ENCODE measurements at places on chromosomes 2 and 18.

- DNase-seq, result no peak
Observed at GRCh38 chr18:57909620-57910019, 106.5 kb upstream of the ATP8B1 start.

GRCh38 chr2:1847846-1848598 lies 103.7 kb upstream of the PXDN start:
- DNase-seq, result no peak

DNA sequence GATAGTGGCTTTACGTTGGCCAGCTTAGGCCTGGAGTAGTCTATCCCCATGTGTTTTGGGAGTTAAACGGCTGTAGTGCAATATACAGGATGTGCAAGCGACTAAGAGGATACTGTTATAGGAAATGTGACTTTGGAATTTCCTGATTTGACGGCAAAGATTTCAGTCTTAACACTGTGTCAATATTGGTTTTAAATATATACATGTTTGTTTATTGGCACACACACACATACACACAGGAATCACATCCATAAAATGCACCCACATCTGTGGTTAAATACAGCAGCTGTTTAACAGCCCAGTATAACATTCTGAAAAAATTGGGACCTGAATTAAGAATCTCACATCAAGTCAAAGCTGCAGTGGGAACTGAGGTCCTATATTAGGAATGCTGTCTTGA lies 347.1 kb downstream of the TXNL1 start:
- DNase-seq, result no peak

GRCh38 chr2:114450639-114451038 lies 8.2 kb downstream of the DPP10 start:
- DNase-seq, result no peak

DNA sequence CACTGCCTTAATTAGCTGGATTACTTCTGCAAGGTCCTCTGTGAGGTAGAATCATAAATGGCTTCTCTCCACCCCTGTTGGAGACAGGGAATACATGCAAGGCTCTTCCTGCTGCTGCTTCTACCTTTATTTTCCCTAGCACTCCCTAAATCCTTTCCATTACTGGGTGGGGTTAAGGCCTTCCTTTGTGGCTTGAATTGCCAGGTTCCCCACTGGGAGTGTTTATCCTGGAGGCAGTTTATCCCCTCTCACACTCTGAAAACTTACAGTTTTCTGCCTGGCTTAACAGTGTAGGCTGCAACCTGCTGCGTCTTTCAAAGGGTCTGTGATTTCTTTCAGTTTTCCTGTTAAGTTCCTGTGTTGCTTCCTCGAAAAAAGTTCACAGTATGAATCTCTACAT lies 1062.3 kb upstream of the CRIM1 start:
- DNase-seq, result no peak

- no peak for DNase-seq
Observed at GRCh38 chr2:238075397-238075796, 14.6 kb downstream of the SCLY start.

GRCh38 chr2:132654968-132655367 lies 15.0 kb downstream of the LYPD1 start:
- no peak for DNase-seq

- DNase-seq, result no peak
Observed at GRCh38 chr18:57547260-57547659, 39.2 kb downstream of the FECH start.

GRCh38 chr2:215883799-215884198 lies 129.6 kb downstream of the MREG start:
- no peak for DNase-seq

DNA sequence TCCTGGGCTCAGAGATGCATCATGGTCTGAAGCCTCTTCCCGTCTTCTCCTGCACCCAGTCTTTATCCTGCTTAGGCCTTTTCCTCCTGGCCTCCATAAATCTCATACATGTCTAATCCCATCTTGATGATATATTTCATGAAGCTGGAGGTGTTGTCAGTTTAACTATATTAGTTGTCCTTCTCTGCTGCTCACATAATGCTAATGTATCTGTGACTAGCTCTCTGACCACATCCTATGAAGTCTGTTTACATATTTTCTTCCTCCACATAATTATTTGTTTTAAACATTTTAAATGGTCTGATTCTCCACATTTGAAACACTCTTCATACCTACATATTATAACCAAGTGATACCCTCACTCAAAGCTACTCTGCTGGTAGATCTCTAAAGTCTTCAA lies 315.2 kb upstream of the RND3 start:
- no peak for DNase-seq

DNA sequence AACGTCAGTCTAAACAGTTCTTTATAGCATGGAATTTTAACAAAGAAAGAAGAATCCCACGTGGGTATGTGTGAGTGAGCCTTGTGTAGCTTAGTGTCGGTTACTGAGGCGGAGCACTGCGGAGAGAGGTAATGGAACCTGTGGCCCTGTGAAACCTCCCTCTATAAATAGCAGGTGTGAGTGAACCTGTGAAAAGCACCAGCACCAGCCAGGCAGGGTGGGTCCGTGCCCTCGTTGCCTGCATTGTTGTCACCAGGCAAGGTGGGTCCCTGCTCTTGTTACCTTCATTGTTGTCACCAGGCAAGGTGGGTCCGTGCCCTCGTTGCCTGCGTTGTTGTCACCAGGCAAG lies 4.7 kb downstream of the CTDP1 start:
- DNase-seq, result no peak

DNA sequence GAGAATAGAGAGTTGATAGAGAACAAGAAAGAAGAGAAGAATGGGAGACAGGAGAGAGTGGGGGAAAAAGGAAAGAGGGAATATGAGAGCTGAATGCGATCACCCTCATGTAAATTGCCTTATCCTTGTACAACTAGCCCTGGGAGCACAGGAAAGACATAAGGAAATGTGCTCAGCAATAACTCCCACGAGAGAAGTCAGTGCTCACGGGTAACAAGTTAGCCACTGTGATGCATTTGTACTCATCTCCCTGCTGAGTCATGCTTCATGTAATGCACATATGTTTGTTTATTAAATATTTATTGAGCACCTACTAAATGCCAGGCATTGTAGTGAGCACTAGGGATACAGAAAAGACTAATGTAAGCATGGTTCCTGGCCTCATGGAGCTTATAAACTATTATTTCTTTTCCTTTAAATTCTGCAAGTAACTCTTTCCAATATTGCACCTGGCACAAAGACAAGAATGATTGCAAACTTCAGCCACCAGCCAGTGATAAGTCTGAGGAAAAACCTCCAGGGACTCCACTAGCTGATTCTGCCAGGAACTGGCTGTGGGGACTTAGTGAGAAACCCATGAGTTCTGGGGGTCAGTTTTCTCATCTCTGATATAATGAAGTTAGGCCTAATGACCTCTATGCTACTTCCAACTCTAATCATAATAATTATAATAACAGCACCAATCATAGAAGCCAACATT lies 124.1 kb downstream of the LNPK start:
- no peak for DNase-seq

GRCh38 chr2:14628901-14629300 lies 3.6 kb upstream of the LRATD1 start:
- DNase-seq, result no peak

GRCh38 chr2:51662187-51662586 lies 630.3 kb upstream of the NRXN1 start:
- DNase-seq, result no peak

DNA sequence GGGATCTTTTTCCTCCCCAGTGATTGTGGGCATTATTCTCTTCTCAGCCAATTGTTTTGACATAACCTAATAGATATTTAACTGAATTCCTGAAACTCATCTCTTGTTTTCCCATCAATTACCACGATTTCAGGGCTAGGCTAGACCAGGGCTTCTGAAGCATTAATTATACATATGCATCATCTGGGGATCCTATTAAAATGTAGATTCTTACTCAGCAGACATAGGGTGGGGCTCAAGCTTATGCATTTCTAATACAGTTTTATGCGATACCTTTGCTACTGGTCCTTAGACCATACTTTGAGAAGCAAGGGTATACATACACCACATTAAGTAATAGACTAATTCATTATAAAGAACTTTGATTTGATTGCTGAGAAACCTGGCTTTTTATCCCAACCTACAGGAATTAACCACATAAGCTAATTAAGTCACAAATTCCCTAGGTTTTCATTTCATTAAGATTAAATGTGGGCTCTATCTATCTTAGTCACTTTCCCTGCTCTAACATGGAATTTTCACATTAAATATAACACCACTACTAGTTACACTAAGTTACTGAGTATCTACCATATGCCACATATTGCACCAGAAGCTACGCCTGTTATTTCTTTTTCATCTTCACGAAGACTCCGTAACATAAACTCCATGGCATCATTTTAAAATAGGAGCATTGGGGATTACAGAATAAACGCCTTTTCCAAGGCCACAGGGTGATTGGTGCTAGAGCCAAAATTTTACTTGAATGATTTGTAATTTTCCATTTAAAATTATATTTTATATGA lies 417.5 kb downstream of the DPP10 start:
- DNase-seq, result no peak

DNA sequence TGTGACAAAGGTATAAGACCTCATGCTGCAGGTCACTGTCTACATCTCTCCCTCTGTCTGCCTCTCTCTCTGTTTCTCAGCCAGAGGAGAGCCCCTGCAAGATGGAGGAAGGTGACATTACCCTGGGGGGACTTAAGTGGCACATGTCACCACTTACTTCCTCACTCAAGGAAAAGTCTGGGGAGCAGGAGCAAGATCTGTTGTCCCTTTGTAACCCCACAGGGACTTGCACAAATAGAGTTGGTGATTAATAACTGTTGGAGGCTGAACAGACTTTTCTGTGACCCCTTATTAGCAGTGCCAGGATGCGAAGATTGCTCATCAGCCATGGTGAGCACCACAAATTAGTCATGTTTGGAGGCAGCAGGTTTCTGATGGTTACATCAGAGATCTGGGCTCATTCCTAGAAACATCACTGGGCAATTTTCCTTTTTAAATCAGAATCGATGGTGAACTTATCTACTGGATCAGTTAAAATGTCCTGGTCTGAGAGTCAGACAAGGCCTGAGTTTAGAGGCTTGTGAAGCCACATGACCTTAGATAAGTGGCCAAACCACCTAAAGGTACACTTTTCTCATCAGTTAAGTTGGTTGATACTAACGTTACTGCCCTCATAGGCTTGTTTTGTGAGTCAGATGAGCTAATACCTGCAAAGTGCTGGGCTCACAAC lies 81.2 kb upstream of the LTBP1 start:
- no peak for DNase-seq

GRCh38 chr18:68244786-68245185 lies 470.1 kb downstream of the TMX3 start:
- DNase-seq, result no peak

DNA sequence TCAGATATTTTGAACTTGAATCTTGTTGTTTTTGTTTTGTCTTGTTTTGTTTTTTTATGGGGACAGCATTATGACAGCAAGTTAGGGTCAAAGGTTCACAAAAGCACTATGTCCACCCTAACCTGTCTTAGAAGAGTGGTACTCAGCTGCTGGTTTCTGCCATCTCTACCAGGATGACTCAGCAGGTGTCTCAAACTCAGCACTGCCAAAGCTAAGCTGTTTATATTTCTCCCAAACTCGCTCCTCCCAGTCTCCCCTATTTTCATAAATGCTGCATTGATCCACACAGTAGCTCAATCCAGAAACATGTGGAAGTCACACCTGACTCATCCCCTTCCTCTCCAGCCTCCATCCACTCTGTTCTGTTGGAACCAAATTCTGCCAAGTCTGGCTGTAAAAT lies 134.9 kb downstream of the ZBTB7C start:
- DNase-seq, result no peak

GRCh38 chr2:201931475-201931874 lies 102.2 kb upstream of the FZD7 start:
- DNase-seq, result no peak

DNA sequence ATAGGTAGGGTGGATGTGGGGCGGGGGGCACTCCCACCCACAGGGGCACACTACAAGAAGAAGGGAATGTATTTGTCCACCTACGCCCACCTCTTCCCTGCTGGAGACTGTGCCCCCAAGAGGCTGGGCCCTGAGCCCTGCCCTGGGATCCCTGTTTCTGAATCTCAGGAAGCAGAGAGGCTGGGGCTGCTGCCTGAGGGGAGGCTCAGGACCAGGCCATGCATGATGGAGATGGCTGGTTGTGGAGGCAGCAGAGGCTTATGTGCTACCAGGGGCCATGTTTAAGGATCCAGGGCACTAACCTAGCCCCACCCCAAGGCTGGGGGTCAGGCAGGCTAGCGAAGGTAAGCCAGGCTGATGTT lies 81.1 kb upstream of the OTOF start:
- no peak for DNase-seq

DNA sequence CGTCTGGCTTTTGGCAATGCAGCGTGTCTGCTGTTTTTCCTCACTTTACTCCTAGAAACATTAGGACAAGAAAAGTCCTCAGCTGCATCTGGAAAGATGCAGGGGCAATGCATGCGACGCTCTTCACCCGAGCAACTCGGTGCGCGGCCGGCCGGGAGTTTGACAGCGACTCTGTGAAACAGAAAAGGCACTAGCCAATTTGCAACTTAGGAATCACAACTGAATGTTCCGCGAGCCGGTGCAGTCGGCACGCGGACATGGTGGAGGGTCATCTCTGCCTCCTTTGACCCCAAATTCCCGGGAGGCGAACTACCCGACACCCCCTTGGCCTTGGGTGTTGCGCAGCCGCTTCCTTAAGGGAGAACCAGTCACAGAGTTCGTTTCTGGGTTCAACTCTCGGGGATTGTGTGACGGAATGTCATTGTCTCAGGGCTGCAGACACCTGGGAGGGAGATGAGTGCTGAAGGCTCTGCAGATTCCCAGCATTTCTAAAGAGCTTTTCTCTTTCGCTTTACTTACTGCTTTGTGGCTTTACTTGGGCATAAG lies 9.8 kb downstream of the NR4A2 start:
- DNase-seq, result no peak

GRCh38 chr18:78565240-78565639 lies 414.4 kb upstream of the SALL3 start:
- no peak for DNase-seq

- DNase-seq, result no peak
Observed at GRCh38 chr2:9565436-9566153, 10.0 kb upstream of the ADAM17 start.

DNA sequence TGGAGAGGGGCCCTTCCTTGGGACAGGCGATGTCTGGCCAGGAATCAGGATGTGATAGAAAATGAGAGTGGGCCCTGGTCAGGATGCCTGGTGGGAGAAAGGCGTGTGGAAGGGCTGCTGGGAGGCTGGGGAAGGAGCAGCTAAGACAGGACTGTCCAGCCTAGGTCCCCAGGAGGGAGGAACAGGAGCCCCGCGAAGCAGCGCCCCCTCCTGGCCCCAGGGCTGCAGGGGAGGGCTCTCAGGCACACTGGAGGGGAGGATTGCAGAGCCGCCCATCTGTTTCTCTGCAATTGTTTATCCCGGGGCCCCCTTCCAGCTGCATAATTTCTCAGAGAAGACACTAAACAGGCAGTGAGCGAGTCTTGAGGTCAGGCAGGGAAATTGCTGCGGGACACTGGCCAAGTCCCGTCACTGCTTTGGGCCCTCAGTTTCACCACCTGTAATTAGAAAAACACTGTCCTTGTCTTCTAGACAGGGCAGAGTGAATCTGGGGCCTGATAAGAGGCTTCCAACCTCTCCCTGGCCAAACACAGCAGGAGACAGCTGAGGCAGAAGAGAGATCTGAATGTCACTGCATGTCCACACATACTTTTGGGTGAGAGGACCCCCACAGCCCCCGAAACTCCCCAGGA lies 3.9 kb upstream of the NPPC start:
- DNase-seq, result no peak

Data from effector CD8-positive, alpha-beta T cell (primary cell).